Activated naive CD4-positive, alpha-beta T cell (primary cell): ENCODE measurements at places on chromosomes 16 and 17.

GRCh38 chr17:8712698-8713097 lies 31.9 kb downstream of the CCDC42 start:
- no peak for DNase-seq

- DNase-seq, result no peak
Observed at GRCh38 chr17:78239489-78239931, 8.1 kb downstream of the TMEM235 start.

GRCh38 chr17:57674894-57675293 lies 70.2 kb downstream of the CCDC182 start:
- DNase-seq, result no peak

- DNase-seq, result no peak
Observed at GRCh38 chr17:81022344-81022676, 12.6 kb upstream of the BAIAP2 start.

DNA sequence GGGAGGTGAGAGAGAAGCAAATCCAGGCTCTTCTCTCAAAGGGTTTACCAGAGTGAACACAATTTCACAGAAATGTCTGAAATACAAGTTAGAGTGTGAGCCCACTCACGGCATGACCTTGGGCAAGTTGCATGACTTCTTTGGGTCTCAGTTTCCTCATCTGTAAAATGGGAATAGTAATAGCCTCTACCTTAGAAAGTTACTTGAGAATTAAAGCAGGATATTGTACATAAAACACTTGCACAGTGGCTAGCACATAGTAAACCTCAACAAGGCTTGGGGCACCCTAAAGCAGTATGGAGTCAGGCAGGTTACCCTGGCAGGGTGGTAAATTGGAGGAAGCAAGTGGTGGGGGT lies 13.2 kb upstream of the RNF222 start:
- DNase-seq, result no peak

- peak; percentile 36 for DNase-seq
Observed at GRCh38 chr17:82200743-82201497, 11.7 kb downstream of the CCDC57 start.

DNA sequence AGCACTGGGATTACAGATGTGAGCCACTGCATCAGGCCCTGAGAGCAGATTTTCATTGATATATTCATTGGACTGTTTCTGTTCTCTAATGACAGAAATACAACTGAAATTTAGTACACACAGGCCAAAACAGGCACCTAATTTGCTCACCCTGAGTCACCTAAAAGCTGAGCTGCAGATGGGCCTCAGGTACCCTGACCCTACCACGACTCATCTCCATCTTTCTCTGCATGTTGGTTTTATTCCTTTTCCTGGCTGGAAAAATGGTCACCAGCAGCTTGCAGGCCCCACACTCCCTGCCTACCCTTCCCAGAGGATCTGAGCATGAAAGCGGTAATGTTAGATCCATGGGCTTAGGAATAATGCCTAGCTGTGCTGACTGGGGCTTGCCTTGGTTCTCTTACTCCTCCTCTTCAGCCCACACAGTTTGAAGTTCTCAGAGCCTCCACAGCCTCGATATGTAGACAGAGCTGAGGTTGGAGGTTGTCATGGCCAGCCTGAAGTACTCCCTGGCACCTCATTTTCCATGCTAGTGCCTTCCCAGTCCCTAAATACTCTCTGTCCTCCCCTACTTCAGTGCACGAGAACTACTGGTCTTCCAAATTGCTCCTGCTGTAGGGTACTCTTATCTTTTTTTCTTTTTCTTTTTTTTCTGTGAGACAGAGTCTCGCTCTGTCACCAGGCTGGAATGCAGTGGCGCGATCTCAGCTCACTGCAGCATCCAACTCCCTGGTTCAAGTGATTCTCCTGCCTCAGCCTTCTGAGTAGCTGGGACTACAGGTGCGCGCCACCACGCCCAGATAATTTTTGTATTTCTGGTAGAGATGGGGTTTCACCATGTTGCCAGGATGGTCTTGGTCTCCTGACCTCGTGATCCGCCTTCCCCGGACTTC lies 51.1 kb downstream of the CENPV start:
- DNase-seq, result no peak

- no peak for DNase-seq
Observed at GRCh38 chr17:66686601-66687000, 148.3 kb upstream of the CACNG5 start.

GRCh38 chr17:5418858-5419355 lies 555 bp downstream of the NUP88 start:
- peak; percentile 35 for DNase-seq

DNA sequence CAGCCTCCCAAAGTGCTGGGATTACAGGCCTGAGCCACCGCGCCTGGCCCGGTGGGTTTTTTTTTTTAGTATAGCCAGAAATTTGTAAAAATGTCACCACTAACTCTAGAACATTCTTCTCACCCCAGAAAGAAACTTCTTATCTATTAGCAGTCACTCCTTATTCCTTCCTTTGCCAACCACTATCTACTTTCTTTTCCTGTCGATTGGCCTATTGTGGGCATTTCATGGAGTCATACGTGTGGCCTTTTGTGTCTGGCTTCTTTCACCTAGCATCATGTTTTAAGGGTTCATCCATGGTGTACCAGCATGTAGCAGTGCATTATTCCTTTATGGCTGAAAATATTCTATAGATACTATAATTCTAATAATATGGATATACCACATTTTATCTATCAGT lies 3.6 kb downstream of the CYB5D2 start:
- no peak for DNase-seq
